AG09319 (cell line): ENCODE measurements at places on chromosomes 7 and 10.

- DNase-seq, result no peak
These were observed 517.6 kb downstream of the KCNMA1 start for GRCh38 chr10:77120012-77120411.

GRCh38 chr10:13496931-13497330 lies 31.9 kb downstream of the BEND7 start:
- no peak for DNase-seq

DNA sequence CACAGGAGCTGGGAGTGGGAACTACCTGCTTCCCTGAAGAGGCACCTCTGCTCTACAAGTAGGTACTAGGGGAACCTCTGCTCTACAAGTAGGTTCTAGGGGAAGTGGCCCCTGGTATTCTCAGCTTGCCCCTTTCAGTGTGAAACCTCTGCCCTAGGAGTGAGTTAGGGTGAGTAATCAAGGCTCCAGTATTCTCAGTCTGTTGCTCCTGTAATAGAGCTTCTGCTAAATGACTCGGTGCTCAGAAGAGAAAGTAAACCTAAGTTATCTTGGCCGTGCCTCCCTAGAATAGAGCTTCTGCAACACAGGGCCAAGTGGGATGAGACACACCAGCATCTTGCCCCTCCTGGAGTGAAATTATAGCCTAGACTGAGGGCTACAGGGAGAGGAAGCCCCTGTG lies 13.4 kb upstream of the RASSF4 start:
- no peak for DNase-seq

DNA sequence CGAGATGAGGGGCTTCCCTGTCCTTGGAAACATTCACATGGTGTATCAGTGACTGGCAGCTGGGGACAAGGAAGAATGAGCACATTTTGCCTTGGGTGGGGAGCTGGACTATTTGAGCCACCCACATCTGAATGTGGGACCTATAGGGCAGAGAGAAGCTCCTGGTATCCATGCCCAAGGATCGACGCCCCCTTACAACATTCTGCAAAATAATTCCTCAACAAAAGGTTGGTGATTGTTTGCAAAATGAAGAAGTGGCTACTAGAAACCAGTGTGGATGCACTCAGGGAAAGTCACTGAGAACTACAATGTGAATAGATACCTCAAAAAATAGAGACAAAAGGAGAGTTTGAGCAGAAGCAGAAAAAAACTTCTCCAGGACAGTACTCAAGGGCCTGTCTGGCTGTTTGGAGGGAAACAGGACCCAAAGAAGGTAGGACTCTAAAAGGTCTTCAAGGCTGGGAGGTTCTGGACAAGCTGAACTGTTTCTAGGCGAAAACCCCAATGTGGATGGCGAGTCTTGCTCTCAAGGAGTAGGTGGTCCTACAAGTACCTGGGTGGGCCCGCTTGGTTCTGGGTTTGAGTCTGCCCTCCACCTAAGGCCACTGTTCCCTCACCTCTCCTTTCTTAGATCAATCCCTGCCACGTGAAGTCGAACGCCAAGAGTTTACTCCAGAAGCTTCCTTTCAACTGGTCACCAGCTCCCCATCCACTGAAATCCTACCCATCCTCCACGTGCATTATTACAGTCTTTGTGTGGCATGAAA lies 125.0 kb upstream of the ZNF746 start:
- no peak for DNase-seq

GRCh38 chr7:158133515-158134271 lies 453.9 kb downstream of the PTPRN2 start:
- no peak for DNase-seq

GRCh38 chr7:142329062-142329790 lies 71.4 kb upstream of the PRSS58 start:
- DNase-seq, result no peak

DNA sequence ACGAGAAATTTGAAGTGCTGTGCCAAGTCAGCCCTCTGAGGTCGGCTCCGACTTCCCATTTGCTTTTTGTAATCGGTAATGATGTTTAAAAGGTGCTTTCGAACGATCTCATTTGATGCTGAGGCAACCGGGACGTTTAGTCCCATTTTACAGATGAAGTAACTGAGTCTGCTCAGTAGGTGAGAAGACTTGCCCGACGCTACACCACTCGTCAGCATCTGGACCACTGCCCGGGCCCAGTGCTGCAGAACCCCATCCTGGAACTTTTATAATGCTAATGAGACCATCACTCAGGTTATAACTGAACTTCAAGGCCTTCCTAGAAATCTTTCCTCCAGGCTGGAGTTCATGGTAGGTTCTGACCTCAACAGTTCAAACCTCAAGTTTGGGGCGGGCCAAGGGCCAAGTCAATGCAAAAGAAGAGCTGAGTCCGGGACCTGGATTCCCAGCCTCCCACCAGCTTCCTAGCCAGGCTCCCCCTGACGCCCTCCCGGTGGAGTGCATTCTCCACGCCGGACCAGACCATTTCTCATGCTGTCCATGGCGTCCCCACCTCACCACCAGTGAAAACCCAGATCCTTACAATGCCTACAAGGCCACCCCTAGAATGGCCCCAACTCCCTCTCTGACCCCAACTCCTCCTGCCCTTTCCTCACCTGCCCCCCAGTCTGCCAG lies 699 bp upstream of the PDLIM1 start:
- no peak for DNase-seq

DNA sequence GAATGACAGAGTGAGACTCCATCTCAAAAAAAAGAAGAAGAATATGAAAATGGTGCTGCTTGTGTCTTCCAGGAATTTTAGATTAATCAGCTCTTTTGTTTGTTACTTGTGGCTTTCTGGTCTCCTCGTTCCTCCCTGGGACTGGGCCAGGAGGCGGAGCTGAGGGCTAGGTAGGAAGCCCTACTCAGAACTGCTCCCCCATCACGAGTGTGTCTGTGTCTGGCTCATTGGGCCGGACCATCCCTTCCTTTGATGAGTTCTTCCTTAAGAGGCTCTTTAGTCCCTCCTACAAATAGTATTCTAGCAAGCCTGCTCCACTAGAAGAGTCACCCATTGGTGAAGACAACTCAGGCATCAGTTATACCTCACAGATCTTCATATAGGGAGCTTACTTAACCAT lies 56.8 kb upstream of the YAE1 start:
- DNase-seq, result no peak

- DNase-seq, result no peak
These were observed 132.4 kb downstream of the TSPAN12 start for GRCh38 chr7:120725376-120726039.

DNA sequence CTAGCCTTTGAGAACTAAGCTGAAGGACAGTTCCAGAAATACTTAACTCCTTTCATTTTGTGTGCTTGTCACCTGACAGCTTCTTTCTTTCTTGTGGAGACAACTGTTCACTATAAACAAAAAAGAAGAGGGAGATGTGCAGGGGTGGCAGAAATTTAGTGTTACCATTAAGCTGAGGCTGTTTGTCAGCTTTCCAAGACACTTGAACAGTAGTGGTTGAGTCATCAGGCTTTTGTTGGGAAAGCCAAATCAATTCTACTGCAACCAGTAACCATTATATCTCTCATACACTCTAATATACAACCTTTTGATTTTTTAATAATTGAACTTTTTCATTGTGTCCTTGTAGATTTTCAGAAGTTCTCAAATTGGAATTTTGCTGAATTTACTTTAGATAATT lies 75.3 kb downstream of the POLL start:
- no peak for DNase-seq

DNA sequence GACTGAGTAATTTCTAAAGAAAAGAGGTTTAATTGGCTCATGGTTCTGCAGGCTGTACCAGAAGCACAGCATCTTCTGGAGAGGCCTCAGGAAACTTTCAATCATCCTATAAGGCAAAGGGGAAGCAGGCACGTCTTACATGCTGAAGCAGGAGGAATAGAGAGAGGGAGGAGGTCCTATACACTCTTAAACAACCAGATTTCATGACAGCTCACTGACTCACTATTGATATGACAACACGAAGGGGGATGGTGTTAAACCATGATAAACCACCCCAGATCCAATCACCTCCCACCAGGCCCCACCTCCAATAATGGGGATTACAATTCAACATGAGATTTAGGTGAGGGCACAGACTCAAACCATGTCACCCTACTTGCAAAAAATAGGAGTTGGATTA lies 201.5 kb downstream of the CDK14 start:
- DNase-seq, result no peak

DNA sequence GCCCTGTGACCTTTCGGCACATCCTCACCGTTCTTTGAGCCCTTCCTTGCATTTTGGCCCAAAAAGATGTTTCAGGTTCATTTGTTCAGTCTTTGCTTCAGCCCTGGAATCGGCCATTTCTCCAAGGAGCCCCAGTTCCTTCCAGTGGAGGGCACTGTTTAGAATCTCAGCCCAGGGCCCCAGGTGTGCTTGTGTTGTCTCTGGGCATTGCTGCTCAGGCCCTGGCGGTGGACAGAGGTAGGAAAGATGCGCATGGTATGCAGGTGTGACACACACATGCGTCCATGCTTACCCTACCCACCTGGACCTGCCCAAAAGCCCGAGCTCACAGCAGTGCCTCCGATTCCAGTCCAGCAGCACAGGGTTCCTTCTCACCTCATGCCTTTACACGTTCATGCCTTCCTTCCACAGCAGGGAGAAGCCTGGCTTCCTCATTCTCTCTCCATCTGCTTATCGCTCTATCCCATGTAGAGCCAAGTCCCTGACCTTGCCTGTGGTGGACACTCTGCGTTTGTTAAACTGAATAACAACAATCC lies 70.6 kb downstream of the LHPP start:
- DNase-seq, result no peak

GRCh38 chr7:7761974-7762779 lies 43.8 kb upstream of the RPA3 start:
- no peak for DNase-seq

DNA sequence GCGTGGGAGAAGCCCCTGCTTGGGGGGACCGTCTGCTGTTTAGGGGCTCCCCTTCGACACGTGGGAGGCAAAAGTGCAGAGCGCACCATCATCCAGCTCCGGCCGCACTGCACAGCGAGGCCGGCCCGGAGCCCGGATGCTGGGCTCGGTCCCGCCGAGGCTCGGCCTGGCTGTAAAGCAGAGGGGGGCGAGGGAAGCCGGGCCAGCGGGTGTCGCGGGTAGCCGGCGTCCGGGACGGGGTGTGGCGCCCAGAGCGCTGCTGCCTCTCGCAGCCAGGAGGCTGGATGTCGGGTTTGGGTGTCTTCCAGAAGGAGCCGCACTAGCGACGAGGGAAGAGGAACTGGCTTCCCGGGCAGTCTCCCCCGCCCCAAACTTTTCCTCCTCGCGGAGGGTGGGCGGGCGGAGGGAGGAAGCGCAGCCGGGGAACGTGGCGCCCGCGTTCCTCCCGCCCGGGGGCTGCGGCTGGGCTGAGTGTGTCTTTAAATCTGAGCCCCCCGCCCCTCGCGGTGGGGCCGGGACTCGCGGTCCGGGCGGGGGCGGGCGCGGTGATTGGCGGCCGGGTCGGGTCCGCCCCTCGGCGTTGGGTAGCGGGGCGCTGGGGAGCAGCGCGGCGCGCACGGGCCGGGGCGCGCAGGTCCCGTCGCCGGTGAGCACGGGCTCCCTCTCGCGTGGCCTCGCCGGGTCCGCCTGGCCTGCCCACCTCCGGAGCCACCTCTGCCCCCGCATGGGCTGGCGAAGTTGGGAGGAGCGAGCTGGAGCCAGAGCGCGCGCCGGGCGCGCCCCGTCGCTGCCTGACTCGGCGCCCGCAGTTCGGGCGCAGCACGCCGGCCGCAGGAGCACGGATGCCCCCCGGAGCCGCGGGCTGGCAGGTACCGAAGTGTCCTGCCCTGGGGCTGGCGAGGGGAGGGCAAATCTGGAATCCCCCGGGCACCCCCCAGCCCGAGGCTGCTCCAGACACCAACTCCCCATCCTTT lies at the start of gene PALD1:
Gene PALD1 (plus strand): TSS at position 577 of the 974 bp plus-strand sequence. CDS start 47,185 bp downstream, outside the sequence.
- no peak for DNase-seq

DNA sequence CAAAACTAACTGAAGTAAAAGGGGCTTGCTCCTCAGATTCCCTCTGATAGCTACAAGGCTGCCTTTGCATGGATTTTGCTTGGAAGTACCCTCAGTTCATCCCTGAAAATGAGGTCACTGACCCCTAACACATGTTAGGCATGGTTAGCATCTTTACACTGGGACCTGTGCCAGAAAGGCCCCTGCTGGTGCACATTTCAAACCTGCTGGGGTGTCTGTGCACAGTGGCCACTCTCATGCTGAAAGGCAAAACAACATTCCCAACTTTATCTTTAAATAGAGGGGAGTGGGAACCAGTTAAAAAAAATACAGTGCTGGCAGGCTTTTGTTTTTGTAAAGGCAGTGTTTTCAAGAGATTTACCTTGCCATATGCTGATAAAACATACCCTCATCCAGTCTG lies 99.1 kb downstream of the ANK3 start:
- DNase-seq, result no peak

GRCh38 chr10:63711361-63711760 lies 190.2 kb downstream of the REEP3 start:
- no peak for DNase-seq

- no peak for DNase-seq
These were observed 38.2 kb downstream of the SMURF1 start for GRCh38 chr7:99105756-99106155.

DNA sequence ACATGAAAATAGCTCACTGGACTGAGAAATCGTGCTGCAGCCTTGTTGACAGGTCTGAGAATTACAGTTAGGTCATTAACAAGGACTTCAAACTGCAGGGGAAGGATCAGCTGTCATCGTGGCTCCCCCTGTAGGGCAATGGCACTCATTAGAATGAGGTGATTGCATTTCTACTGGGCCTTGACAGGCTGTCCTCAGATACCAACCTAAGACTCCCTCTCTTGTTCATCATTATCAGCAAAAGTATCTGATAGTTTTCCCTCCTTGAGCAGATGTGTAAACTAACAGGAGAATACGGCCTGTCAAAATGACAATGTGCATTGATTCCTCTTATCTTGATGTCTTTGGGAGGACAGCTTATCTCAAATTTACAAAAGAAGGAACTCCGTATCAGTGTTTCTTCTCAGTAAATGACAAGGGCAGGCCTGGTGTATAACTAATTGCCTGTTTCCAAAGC lies 648.5 kb upstream of the LRRN3 start:
- DNase-seq, result no peak

DNA sequence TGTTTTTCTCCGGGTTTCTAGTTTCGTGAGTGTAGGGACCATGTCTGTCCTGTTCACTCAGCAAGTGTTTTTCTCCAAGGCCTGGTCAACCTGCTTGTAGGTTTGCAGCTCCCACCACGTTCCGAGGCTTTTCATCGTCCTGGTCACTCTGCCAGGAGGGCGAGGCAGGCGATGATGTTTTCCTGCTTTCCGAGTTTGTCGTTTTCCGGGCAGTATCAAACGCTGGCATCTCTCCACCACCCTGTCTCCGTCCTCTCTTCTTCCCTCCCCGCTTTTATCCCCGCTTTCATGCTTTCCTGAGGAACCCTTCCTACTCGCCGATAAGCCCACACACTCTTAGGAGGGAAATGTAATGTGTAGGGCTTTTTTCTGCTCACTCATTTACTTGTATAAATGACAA lies 11.2 kb downstream of the IQCE start:
- no peak for DNase-seq

DNA sequence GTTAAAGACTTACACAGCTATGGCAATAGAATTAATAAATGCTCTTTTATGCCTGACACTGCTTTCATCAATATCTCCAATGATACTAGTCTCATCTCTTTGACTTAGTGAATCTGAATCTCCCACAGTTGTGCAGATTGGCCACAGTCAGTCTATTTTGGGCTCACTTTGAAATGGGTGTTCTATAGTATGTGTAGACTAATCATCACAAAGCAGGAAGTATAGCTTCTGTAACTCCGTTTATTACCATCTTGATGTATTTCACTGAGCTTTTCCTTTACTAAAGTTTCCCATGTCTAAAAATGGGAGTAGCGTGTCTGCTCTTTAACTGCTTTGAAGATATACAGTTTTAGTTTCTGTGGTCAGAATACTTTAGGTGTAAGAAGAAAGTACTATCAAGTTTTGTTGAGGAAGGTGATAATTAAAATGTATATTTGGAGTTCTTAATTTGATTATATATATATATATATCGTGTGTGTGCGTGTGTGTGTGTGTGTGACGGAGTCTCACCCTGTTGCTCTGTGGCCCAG lies 70.1 kb downstream of the ST7 start:
- DNase-seq, result no peak
